Epithelial cell of prostate (primary cell): ENCODE measurements at places on chromosomes 7 and 10.

DNA sequence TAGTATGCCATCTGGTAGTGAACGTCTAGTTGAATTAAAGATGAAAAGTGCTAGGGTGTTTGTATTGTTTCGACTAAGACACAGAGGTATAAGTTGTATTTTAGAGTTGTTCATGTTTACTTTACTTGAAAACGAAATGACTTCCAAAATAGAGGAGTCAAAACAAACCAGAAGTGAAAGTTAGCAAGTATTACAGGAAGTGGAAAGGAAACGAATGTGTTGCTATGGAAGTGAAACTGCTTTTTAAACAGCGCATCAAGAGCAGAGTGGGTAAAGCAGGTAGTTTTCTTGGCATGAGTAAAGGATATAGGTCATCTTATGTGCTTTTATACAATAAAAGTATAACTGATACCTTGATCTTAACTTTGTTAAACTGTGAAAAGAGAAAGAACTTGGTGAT lies 20.0 kb upstream of the GALNTL5 start:
- DNase-seq: no peak

DNA sequence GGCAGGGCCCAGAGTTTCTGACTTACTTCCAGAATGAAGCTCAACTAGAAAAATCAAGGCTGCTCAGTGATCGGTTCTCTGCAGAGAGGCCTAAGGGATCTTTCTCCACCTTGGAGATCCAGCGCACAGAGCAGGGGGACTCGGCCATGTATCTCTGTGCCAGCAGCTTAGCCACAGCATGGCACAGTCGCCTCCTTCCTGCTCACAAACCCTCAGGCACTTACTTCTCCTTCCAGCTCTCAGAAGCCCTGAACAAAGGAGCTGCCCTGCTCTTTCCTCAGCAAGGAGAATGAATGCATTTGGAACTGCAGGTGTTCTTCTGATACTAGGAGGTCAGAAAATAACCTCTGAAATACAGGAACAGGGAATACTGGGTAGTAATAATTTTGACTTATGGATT lies 219.7 kb upstream of the PRSS1 start:
- DNase-seq: no peak

DNA sequence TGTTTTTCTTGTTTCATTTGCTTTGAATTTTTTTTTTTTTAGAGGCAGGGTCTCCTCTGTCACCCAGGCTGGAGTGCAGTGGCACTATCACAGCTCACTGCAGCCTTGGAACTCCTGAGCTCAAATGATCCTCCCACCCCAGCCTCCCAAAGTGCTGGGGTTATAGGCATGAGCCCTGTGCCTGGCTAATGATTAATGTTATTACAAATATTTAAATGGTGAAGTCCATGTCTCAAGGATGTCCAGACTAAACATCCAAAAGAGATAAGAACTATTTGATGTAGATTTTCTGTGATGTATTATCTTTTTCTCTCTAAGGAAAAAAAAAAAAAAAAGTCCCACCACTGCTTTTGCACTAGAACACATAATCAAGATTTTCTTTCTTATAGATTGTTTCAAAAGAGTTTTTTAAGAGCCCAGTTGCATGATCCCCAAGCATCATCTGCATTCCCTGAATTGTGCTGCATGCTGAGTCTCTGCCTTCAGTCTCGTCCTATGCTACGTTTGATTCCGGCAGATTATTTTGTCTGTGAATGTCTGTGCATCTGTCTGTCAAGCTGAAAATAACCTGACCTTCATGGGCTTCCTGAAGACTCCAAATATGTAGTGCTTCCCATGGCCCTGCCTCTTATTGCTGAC lies 33.4 kb downstream of the MACROH2A2 start:
- no peak for DNase-seq

- no peak for DNase-seq
Observed at GRCh38 chr7:77461246-77461645, 45.1 kb upstream of the GSAP start.
